ENCODE measurements at places on chromosomes 16 and 17.

DNA sequence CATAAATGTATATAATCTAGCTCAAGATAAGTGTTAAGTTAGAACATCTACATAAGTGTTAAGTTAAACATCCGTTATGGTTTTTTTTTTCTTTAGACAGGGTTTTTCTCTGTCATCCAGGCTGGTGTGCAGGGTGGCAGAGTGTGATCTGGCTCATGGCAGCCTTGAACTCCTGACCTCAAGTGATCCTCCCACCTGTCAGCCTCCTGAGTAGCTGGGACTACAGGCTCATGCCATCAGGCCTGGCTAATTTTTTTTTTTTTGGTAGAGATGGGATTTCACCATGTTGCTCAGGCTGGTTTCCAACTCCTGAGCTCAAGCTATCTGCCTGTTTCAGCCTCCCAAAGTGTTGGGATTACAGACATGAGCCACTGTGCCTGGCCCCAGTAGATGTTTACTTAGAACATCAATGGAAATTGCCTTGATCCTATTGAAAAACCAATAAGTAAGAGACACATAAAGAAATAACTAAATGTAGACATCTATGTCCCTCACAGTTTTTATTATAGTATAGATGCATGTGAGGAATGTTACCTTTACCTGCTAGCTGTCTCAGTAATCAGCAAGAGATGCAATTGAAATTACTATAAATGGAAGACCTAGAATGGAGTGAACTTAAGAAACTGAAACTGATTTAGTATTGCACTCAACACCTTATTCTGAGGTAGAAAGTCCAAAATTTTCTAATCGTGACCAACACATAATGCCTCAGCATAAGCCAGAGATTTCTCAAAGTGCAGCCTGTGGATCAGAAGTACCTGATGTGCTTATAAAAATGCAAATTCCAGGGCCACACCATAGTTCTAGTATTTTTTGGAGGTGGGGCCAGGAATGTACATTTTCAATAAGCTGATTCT, 5.5 kb upstream of the FAM20A start:
- no peak for DNase-seq

DNA sequence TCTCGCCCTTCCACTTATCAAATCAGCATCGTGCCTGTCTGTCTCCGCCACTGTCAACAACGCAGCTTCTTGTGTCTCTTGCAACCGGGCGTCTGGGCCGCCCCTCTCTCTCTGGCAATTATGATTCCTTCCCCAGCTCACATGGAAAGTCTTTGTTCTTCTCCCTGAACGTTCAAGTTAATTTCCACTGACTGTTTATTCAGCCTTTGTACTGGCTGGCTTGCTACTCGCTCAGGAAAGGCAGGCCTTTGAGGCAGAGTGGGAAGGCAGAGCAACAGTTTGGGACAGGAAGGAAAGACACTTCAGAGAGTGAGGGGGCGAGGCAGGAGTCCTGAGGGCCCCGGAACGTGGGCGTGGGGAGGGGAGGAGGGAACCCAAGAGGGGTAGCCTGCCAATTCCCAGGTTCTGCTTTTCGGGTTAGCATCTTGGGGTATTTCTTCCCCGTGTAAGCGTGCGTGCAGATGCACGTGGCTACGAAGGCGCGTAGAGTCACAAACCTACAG, 50.8 kb downstream of the AKAP1 start:
- DNase-seq, result no peak

GRCh38 chr16:22098405-22099255, 6.3 kb downstream of the VWA3A start:
- DNase-seq, result no peak

- DNase-seq, result no peak
Observed at GRCh38 chr16:87336434-87337240, 19.4 kb upstream of the C16orf95 start.

- no peak for DNase-seq
Observed at GRCh38 chr17:73089322-73090317, 2.9 kb downstream of the SLC39A11 start.

DNA sequence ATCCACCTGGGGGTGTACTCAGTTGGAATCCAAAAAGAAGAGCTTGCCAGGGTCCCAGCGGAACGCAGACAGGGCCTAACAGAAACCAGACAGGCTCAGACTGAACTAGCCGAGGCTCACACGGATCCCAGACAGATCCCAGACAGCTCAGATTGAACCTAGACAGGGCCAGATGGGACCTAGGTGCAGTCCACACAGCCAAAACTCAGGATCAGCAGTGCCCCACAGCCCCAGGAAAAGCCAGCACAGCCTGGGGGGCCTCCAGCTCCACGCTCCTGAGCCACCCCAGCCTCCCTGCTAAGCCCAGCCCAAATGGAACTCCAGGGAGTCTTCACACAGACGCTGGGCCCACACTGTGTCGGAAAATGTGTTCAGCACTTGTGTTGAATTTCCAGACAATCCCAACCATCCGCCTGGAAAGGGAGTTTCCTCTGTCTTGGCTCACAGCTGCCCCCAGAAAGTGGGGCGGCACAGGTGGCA, 7.5 kb downstream of the STX1B start:
- DNase-seq, result no peak

GRCh38 chr16:22162656-22163009, 327 bp downstream of the SDR42E2 start:
- DNase-seq, result no peak

DNA sequence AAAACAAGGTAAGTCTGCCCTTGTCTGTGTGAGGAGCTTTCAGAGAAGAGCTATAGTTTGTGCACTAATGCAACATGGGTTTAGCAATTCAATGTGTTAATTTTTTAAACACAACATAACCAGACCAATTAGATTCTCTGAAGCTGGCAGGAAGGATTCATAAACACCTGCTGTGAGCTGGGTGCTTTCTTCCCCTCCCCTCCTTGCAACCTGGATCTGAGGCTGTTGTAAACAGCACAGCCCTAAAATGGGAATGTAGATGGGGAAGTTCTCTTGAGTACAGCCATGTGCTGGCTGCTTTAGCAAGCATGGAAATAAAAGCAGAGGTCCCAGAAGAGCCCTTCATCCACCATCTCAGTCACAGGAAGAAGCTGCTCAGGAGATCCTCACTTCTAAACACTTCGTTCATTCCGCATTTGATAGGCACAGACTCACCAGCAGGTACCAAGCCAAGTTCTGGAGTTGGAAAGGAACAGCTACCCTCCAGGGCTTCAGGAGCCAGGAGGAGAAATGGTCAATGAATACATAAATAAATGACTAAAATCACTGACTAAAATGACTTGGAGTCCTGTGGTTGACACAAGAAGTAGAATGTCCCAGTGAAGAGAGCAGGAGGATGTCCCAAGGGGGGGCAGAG, 21.7 kb downstream of the AXIN2 start:
- no peak for DNase-seq

- DNase-seq, result no peak
Observed at GRCh38 chr16:28098959-28099945, 35.7 kb upstream of the GSG1L start.

DNA sequence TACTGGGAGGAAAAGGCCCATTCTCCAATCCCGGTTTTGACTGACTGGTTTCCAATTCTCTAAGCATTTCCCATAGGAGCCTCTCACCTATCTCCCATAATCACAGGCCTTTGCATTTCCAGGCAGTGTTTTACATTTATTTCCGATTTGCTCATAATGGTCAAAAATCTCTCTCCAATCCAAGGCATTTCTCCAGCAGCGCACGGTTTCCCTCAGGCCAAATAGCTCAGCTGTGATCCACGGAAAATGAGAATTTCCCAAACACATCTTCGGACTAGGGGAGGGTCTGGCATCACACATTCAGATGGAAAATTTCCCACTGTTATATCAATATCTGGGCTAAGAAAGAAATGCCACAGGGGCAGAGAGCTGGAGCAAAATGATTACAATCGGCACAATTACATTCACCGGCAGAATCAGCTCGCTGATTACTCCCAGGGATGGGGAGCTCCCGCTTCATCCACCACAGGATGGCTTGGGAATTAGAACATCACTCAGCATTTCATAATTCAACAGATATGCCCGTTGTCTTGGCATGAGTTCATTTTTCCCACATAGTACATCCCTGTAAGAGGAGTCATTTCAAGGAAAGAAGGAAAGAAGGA, 6.7 kb downstream of the PIPOX start:
- DNase-seq, result no peak

DNA sequence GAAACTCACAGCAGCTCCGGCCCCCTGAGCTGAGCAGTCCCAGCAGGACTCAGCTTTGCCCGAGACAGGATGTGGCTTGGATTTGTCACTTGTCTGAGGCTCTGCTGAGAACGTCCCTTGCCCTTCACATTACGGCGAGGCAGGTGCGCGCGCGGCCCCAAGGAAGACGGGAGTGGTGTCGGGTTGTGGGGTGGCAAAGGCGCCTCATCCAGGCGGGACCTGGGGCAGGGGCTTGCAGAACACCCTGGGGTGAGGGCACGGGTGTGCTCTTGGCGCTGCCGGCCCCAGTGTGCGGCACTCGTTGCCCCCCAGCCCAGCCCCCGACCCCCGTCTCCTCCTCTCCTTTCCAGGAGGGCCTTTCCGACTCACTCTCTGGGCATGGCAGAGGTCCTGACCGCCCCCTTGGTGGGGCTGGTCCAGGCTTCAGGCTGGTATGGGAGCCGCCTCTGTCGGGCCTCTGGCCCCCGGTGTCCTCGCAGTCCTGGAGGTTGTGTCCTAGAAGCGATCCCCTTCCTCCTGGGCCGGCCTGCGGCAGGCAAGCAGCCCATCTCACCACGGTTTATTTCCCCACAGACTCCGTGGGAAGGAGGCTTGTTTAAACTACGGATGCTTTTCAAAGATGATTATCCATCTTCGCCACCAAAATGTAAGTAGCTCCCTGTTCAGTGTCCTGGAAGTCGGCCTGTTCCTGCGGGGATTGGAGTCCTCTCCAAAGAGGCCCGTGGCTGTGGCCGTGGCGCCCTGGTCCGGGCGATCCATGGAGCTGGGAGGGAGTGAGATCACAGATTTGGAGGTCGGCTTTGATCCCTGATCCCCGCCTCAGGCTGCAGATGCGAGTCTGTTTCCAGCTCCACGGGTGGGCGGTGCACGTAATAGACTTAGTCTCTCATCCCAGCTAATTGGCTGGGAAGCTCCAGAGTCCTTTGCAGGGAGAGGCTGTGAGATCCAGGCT, 5.9 kb downstream of the UBE2I start:
- no peak for DNase-seq

GRCh38 chr17:2453325-2453724, 52.5 kb upstream of the MNT start:
- DNase-seq, result no peak

GRCh38 chr16:26993511-26993910, 73.2 kb upstream of the C16orf82 start:
- DNase-seq, result no peak

DNA sequence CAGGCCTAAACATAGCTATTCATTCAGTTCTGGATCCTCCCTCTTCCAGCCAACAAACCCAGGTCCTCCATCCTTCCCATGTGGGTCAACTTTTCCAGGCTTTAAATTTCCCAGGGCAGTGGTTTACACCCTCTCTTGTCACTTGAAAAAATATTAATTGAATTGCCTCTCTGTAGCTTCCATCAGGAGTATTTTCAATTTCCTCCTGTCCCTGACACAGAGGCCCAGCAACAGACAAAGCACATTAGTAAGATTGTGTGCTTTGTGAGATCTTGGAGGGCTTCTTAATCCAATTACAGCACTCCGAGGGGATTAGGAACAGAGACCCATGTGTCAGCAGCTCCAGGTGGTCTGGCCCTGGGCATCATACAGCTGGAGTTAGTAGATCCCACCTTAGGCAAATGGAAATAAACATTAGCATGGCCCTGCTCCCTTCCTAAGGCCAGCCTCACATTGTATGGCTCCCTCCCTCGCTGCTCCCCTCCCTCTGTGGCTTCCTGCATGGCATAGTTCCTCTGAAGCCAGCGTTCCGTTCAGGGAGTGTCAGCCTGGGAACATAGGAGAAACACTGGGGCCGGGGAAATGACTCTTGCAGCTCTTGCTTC, 132.7 kb upstream of the HSBP1 start:
- no peak for DNase-seq

DNA sequence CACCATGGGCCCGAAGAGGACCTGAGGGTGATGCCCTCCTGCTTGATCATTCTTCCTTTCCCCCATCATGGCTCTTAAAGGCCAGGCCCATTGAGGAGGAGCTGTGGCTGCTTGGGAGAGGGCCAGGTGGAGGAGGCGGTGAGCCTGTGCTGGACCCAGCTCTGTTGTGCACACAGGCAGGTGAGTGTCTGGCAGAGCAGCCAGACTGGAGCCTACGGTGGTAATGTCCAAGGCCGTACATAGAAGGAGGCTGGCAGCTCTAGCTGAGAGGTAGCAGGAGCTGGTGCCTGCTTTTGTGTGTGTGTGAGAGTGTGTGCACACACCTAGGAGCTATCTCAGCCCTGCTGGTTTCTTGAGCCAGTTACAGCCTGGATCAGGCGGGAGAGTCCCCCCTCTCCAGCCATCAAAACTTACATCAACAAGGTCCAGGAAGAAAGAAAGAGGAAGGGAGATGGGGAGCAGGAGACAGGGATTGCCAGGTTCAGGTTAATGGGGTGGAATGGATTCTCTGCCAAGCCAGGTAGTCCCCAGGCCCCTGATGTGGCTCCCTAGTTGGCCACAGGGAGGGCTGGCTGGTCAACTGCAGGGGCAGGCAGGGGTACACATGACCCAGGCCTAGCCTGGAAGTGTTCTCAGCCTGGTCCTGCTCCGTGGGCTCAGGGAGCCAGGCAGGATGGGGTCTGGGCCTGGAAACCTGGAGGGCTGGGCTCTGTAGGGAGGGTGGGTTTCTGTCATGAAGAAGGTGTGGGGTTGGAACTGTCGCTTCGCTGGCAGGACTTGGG, 107.1 kb downstream of the RAP1GAP2 start:
- no peak for DNase-seq

DNA sequence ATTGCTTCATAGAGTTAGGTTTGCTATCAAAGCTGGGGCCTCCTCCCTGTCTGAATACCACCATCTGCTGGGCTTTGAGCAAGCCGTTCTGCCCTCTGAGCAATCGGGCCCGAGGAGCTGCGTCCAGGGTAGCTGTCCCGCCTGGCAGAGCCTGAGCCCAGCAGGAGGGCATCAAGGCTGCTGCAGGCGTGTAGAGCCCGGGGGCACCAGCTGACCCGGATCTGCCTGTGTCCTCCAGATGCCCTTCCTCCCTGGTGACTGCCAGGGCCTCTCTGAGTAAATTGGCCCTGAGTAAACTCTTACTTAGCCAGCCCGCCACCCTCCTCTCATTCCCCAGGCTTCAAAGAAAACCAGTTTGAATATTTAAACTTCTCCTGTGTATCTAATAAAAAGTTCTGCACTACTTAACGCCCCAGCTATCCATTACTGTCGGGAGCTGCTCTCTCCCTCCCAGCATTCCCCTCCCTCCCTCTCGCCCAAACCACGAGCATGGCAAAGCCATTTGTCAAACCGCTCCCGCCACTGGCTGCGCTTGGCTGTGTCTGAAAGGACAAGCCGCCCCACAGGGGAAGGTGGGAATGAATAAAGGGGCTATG, 16.4 kb downstream of the CDK5RAP3 start:
- DNase-seq, result no peak
